ENCODE measurements at places on chromosomes 3 and 15.

DNA sequence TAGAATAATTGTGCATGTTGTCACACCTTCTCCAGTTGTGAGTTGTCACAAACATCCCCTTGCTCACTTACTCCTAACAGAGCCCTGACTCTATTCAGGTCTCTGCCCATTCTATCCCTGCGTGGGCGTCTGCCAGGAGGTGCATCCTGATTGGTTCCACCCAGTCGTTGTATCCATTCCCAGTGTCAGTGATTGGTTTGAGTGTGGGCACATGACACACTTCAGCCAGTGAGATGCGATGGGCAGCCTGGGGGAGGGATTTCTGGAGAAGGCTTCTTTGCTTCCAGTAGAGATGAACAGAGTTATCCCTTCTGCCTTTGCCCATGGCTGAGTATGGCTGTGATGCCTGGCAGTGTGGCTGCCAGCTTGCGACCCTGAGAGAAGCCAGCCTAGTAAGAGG, 18.7 kb downstream of the PXYLP1 start:
- no peak for DNase-seq

DNA sequence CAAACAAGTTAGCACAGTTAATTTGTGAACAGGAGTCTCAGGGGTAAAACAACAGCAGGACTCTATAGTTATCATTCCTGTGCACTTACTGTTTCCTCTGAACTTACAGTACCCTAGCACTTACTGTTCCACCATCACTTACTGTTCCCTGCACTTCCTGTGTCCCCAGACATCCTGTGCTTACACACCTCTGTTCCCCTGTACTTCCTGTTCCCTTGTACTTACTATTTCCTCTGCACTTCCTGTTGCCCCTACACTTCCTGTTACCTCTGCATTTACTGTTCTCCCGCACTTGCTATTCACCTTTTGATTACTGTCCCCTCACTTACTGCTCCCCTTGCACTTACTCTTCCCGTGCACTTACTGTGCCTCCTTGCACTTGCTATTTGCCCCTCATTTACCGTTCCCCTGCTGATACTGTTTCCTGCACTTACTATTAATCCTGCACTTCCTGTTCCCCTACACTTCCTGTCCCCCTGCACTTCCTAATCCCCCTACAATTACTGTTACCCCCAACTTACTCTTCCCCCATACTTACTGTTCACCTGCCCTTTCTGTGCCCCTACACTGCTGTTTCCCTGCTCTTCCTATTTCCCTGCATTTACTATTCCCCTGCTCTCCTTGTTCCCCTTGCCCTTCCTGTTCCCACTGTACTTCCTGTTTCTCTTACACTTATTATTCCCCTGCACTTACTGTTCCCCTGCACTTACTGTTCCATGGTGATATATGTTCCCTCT, 30.3 kb downstream of the TPRA1 start:
- DNase-seq, result no peak

GRCh38 chr3:168186293-168186983, 90.7 kb upstream of the GOLIM4 start:
- no peak for DNase-seq

DNA sequence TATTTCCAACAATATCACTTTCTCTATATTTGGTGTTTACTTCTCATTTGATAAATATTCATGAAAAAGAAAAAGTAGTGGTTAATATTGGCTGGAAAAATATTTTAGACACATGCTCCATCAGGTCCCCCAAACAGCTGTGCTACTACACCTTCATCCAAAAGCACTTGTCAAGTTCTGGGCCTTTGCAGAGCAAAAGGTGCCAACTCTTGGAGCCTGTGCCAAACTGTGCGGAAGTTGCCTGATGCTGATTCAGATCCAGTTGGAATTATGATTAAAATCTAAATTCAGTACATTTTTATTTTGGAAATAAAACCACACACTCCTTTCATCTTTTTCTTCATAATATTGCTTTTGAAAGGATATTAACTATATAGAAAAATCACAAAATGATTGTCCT, 1497.4 kb upstream of the CADM2 start:
- DNase-seq, result no peak

DNA sequence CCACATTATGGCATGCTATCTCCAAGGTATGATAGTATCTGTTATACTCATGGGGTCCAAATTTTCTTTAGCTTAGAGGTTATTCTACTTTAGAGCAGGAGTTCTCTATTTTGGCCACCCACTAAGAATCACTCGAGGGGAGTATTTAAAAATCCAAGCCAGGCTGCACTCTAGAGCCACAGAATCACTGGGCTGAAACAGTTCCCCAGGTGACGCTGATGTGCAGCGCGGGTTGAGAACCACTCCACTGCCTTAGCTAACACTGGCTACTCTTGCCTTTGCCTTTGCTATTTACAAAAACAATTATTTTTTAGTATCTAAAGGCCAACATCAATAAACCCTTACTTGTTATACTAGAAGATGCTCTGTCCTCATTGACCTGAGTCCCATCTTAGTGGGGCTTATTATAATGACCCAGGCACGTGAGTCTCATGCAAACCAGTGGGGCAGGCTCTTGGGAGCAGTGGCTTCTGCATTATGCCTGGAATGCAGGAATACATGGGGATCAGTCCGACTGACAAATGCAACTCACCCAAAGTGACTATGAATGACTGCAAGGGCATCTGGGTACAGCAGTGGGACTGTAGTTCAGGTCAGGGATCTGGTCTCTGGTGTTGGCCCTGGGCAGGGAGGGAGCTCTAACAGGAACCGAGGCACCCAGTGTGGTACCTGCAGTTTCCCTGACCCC, 21.7 kb upstream of the CGNL1 start:
- no peak for DNase-seq
